Type B pancreatic cell (in vitro differentiated cells): ENCODE measurements at places on chromosomes 4 and X. TPM values are rescaled to one million over a fixed set of nuclear protein-coding genes. Genes with fewer than 3 reads are reported as not detected.
A peak's percentile ranks its signal among the peaks of the same experiment; 100 is the strongest.

Gene NRK
- 19.7 and 136 TPM in 2 replicates for total RNA-seq

GRCh38 chr4:124555959-124556358, 156.6 kb downstream of the ANKRD50 start:
- no peak for DNase-seq

Gene PLP1
- 0.64 and 55.3 TPM in 2 replicates for total RNA-seq

DNA sequence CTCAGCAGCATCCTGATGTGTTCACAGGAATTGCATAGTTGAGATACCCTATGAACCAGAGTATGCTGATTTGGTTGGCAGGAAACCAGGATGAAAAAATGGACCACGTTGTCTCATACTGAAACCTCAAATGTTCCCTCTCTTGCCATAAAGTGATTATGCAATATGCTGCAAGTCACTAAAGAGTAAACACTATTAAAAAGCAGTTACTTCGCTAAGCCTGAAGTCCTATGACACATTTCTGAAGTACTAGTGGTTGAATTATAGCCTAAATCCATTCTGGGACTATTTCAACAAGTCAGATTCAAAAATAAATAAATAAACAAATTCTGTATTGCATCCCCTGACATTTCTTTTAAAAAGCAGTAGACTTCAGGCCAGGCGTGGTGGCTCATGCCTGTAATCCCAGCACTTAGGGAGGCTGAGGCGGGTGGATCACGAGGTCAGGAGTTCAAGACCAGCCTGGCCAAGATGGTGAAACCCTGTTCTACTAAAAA, 106.0 kb upstream of the NAP1L5 start:
- DNase-seq = no peak

GRCh38 chr4:12957108-12957507, 527.0 kb downstream of the RAB28 start:
- no peak for DNase-seq

GRCh38 chr4:66340286-66340893, 670.1 kb upstream of the EPHA5 start:
- no peak for DNase-seq

- DNase-seq = peak; percentile 92
These were observed at the start of gene UCHL1 for GRCh38 chr4:41256740-41257256. TSS of gene UCHL1 (plus strand) at chr4:41256928. CDS start at chr4:41256977, 49 bp downstream.

DNA sequence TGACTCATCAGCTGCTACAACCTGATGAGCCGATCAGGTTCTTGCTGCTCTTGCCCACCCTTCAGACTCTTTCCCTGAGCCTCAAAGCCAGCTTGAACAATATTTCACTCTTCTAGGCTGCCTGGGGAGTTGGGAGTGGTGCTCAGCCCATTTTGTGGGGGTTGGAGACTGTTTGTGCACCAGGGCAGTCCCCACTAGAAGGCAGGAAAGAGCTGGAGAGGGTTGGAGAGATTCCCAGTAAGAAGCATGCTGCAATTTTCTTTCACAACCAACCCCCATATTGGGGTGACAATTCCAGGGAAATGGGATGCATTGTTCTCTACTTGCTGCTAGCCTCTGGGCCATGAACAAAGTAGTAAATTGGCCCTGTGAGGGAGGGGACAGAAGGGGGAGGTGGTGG, 44.1 kb downstream of the SLC16A2 start:
- no peak for DNase-seq

GRCh38 chrX:79559290-79559689, 192.2 kb upstream of the ITM2A start:
- no peak for DNase-seq

GRCh38 chrX:129613596-129613995, 41.2 kb downstream of the APLN start:
- no peak for DNase-seq

DNA sequence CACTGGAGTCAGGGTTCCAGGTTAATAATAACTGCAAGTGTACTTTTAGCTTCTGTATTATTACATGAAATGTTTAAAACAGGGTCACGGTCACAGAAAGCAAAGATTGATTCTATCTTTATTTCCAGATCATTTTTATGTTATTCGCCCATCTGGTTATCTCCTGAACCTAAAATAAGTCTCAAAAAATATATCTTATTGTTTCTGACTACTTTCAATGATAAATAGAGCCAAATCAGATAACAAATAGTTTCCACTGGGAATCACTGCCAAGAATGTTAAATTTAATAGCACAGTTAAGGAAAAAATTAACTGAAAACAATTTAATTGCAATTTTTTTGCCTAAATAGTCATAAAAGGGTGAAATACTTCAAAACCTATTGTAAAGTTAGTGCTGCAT, 17.2 kb upstream of the VEGFD start:
- no peak for DNase-seq

DNA sequence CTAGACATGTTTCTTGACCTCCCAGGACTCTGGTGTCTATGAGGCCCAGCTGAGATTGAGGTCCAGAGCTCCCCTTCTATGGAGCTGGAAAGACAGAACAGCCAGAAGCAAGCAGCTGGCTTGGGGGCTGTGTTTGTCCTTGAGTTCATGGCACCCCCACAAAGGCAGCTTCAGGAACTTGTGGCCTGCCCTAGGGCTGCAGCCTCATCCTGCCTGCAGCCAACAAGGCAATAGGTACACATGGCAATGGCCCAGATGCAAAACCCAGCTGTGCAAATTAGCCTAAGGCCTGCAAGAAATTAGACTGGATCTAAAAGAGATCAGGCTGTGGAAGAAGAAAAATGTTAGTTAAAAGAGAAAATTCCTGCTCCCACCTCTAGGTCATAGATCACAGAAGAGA, 131.7 kb upstream of the NALF2 start:
- peak; percentile 20 for DNase-seq

- no peak for DNase-seq
These were observed 181.5 kb downstream of the SHROOM3 start for GRCh38 chr4:76616526-76616925.

Gene LRBA
- 59.8 and 64.5 TPM in 2 replicates for total RNA-seq

Gene PCDH18
- 7.1 and 91.8 TPM in 2 replicates for total RNA-seq

Gene EDA2R
- total RNA-seq = 13.2 and 13.3 TPM in 2 replicates

DNA sequence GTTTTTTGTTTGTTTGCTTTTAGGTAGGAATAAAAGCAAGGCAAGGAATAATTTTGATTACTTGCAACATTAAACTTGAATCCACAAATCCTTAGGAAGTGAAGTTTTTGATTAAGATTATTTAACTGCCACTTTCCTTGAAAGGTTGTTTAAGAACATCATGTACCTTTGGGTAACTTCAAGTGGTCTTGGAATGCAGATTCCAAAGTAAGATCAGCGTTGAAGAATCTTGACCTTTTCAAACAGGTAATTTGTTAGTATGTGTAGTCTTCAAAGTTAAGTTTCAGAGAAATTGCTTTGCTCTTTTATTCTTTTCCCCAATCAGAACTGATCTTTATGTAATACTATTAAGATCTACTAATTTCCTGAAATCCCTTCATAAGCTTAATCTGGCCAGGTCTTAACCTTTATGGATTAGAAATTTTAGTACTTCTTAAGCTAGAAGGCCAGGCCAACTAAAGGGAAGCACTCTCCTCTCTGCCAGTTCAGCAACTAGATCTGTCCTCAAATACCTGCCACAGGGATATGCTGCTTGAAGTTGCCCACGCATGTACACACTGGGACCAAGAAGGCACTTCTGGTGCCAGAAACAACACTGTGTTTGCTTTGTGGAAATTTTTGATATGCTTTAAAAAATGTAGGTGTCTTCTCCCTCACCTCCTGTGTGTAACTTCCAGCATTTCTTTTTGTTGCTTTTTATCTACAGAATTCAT, 7.4 kb downstream of the NPNT start:
- DNase-seq = no peak

Gene EDA
- total RNA-seq = 3.9 and 4.4 TPM in 2 replicates

- DNase-seq = no peak
These were observed 44.3 kb downstream of the ARSJ start for GRCh38 chr4:113935190-113935589.

GRCh38 chrX:150495496-150495895, 72.9 kb upstream of the MTM1 start:
- DNase-seq = no peak

GRCh38 chr4:158053086-158053485, 119.7 kb downstream of the GASK1B start:
- DNase-seq = no peak

Gene ASMT
- not detected in 2 replicates for total RNA-seq

DNA sequence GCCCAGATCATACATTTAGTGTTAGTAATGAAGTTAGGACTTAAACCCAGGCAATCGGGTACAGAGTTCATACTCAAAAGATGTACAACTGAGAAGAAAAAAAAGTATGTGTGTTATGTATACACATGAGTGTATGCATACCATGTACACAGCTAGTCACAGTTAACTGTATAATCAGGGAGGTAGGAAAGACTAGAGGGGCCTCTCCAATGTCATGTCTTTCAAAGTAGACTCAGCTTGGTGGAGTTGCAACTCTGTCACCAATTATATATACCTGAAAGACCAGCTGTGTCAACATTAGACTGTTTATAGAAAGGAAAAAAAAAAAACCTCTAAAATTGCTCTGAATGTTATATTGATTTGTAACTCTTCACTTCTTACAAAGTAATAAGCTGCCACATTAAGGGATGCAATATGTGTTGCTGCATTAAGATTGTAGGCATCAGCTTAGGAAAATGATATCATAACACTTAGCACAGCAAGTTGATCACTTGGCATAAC, 167.5 kb downstream of the DCTD start:
- no peak for DNase-seq

- DNase-seq = no peak
These were observed 6.0 kb downstream of the SAT1 start for GRCh38 chrX:23788946-23789345.

- no peak for DNase-seq
These were observed 396.5 kb downstream of the PRDM5 start for GRCh38 chr4:120526033-120526432.

Gene CSN1S1
- not detected in 2 replicates for total RNA-seq

DNA sequence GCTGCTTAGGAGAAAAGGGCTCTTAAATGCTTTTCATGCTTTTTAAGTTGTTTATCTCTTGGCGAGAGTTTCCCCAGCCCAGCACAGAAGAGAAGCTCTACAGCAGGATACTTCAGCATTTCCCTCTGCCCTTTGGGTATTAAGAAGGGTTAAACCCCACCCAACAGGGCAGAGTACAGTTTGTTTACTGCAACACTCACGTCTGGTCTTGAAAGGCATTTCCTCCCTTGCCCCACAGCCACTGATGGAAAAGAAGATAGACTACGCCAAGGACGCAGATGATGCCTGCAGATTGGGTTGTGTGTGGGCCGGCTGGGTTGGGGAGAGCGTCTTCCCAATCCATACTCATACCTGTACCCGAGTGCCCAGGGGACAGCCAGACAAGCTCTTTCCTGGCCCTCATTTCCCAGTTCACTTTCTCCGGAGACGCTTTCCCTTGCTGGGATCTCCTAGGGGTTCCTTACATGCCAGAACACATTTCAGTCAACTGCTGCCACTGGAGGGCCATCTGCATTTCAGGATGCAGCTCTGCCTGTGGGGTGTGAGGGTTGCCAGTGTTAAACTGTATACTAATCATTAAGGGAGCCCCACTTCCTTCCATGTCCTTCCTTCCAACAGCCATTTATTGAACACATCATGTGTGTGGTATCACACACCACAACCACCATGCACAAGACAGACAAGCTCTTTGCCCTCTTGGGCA, 96.5 kb upstream of the DHX15 start:
- DNase-seq = no peak

- DNase-seq = no peak
These were observed 138.6 kb downstream of the AMELX start for GRCh38 chrX:11431786-11432185.

DNA sequence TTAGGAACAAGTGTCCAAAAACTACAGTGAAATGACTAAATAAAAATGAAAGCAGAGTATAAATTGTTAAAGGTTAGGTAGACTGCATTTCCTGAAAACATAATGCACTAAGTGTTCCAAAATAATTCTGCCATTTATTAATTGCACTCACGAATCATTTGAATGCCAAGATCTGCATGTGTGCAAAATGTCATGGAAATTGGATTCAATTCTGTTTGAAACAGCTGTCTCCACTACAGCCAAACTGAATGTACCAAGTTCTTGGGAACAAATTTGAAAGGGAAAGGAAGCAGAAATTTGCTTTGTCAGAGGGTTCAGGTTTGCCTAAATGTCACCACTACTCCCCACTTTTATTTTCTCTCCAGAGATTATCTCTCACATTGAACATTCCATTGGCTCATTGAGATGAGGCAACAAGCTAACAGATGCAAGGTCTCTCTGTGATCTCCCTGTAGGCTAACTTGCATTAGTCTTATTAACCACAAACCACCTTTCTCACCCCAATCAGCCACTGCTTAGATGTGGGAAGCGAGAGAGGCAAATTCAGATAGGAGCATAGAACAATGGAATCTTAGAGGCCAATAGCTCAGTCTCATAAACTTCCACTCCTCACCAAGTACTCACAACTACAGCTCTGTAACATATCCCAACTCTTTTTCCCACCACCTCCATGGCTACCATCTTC, 226.6 kb downstream of the KDR start:
- DNase-seq = no peak

- DNase-seq = no peak
These were observed 353.0 kb downstream of the ADAM29 start for GRCh38 chr4:175271010-175271630.

DNA sequence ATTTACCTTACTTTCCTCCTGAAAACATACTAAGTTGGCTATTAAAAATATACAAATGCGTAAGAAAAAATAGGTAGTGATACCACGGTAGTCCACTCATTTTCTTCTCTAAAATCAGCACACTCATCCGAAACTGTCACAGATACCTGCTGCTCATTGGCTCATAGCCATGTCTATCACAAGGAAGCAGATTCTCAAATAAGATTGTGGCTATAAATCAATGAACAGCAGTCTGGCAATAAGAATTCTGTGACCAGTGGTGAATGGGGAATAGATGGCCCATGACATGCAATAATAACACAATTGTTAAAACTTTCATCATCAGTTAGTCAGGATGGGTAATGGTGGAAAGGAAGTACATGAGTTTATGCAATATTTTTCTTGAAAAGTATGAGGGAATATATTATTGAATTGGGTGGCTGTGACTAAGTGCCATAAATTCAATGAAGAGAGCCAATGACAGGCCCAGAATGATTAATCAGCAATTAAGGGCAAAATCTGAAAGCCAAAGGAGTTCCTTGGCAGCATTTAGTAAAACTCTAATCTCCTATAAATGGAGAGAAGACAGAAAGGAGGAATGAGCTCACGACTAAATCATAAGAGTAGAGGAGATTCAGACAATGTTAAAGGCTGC, 202.3 kb upstream of the NEIL3 start:
- DNase-seq = no peak

Gene PDCL2
- total RNA-seq = not detected in 2 replicates

GRCh38 chr4:40231316-40231863, 34.6 kb downstream of the RHOH start:
- no peak for DNase-seq

GRCh38 chrX:67328476-67328875, 215.3 kb upstream of the AR start:
- DNase-seq = no peak

Gene MXD4
- 59.8 and 79.9 TPM in 2 replicates for total RNA-seq

- DNase-seq = no peak
These were observed 36.9 kb downstream of the CTBP1 start for GRCh38 chr4:1211891-1212545.

Gene HTN3
- total RNA-seq = not detected in 2 replicates

DNA sequence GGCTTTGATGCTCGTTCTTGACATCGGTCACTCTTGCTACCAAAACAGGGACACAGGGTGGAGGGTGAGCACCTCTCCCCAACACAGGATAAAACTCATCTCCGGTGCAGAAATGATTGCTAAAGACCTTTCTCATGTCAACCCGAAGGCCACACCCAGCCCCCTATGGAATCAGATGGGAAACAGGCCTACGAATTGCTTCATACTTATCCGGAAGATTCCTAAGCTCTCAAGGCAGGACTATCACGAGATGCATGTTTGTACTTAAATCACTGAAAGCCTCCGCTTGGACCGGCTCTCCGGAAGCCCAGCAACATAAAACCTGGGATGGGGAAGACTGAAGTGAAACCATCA, 74.9 kb downstream of the MTMR1 start:
- no peak for DNase-seq
